ENCODE measurements at places on chromosomes 5 and 9.

DNA sequence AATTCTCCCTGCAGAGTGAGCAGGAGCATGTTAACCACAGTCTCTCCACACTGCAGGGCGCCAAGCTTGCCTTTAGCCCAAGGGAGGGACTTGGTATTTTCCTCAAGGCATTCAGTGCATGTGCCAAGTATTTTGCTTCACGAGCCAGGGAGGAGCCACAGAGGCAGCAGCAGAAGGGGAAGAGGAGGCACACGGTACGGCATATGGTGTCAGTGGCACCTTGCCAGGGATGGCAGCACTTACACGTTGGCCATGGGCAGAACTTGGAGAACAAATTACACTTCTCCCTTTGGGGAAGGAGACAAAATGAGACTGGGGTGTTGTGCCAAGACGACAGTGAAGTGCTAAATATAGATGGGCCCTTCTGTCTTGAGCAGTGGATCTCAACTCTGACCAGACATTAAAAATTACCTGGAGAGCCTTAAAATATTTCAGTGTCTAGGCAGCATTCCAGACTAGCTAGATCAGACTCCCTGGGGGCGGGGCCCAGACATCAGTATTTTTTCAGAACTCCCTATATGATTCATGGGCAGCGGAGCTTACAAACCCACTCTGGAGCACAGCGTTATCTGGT is 155.8 kb downstream of the DRD1 start:
- DNase-seq: peak; percentile 84

- no peak for DNase-seq
These were observed 674 bp upstream of the TNFSF15 start for GRCh38 chr9:114806526-114806900.

DNA sequence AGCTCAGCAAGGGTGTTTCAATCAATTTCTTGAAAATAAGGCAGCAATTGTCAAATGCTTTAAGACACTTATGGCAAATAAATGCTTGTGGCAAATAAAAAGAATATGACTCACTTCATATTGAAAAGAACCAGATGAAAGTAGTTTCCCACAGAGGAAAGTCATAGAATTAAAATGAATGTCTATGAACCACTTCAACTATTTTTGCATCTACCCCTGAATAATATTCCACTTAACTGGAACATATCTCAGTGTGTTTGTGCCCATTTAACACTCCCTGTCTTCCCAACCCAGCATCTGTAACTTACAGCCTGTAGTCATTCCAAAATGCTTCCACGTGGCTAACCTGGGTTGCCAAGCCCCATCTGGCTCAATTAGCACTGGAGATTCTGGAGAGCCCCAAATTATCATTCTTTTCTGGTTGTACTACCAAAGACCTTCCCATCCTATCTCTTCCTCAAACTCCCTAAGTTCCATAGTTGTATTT is 84.7 kb downstream of the FEM1C start:
- no peak for DNase-seq

- no peak for DNase-seq
These were observed 229.3 kb upstream of the CTNND2 start for GRCh38 chr5:12133520-12133919.

DNA sequence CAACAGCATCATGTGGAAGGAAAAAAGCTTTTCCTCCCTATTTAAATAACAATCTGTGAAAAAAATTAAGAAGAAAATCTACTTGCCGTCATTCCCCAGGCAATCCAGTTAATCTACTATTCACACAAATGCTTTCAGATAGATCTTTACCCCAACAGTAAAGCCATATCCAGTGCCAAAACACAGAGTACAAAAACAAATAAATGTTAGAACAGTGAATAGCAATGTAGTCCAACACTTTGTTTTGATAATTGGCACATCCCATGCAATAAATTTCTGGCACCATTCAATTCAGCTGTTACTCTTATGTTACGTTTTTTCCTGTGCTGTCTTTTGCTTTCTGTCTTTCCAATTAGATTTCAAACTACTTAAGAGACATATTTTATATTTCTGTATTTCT is 2245.5 kb upstream of the WWC1 start:
- DNase-seq: no peak

GRCh38 chr5:108481355-108481931 is 99.5 kb upstream of the FBXL17 start:
- peak; percentile 43 for DNase-seq

- DNase-seq: no peak
These were observed 79.2 kb upstream of the HSPA9 start for GRCh38 chr5:138654281-138654867.

DNA sequence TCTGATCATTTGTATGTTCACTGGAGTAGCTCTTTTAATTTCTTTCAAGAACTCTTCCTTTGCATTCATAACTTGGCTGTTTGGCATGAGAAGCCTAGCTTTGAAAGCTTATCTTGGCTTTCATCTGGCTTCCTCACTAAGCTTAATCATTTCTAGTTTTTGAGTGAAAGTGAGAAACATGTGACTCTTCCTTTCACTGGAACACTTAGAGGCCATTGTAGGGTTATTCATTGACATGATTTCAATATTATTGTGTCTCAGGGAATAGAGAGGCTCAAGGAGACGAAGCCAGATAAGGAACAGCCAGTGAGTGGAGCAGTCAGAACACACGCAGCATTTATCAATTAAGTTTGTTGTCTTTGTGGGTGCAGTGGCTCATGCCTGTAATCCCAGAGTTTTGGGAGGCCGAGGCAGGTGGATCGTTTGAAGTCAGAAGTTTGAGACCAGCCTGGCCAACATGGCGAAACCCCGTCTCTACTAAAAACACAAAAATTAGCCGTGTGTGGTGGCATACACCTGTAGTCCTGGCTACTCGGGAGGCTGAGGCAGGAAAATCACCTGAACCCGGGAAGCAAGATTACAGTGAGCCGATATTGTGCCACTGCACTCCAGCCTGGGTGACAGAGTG is 98.3 kb downstream of the UGCG start:
- no peak for DNase-seq

GRCh38 chr5:98927989-98928872 is 576 bp downstream of the CHD1 start:
- DNase-seq: no peak

- DNase-seq: peak; percentile 70
These were observed 26.7 kb upstream of the FCN1 start for GRCh38 chr9:134944351-134944802.

- DNase-seq: no peak
These were observed 28.2 kb downstream of the YIPF5 start for GRCh38 chr5:144142139-144142823.

DNA sequence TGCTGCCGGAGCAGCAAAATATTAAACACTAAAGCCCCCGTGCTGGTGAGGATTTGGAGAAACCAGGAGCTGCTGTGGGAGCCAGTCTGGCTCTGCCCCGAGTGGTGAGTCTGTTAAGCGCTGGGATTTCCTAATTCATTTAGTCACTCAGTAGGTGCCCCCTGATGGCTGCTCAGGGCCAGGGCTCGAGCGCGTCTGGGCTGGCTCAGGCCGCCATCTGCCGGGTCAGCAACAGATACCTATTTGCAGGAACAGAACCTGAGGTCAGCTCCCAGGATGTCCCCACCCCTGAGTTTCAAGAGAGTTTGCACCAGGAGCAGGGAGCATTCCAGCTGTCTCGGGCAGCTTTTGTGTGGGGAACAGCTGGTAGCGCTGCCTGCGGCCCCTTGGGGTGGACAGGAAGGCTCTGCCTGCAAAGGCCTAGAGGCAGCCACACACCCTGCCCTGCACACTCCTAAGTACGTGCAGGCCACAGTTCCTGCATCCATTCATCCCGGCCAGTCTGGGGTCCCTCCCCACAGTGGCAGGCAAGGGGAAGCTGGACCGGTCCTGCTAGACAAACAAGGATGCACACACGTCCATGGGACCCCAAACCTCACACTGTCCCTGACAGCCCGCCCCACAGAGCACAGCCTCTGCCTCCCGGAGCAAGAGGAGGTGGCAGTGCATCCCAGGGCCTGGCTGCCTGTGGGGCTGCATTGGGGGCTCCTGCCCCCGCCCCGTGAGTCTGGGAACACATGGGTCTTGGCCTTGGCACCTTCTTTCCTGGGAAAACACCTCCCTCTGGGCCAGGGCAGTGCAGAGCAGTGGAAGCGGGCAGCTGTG is 83.7 kb downstream of the ADAMTS2 start:
- DNase-seq: no peak

- no peak for DNase-seq
These were observed 212.1 kb downstream of the ARL15 start for GRCh38 chr5:54098267-54098666.

GRCh38 chr9:82418334-82418733 is 429.8 kb downstream of the SPATA31D1 start:
- no peak for DNase-seq

DNA sequence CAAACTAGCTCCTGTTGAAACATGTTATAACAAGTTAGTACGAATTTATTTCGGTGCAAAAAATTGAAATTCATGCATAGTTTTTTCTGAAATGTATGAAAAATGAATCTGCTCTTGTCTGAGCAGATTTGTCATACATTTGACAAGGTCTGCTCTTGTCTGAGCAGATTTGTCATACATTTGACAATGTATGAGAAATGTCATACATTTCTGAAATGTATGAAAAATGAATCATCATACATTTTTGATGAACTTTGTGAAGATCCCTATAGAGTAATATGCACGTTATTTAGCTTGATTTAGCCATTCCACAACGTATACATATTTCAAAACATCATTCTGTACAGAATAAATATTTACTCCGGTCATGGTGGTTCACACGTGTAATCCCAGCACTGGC is 85.9 kb upstream of the PARP8 start:
- DNase-seq: no peak

DNA sequence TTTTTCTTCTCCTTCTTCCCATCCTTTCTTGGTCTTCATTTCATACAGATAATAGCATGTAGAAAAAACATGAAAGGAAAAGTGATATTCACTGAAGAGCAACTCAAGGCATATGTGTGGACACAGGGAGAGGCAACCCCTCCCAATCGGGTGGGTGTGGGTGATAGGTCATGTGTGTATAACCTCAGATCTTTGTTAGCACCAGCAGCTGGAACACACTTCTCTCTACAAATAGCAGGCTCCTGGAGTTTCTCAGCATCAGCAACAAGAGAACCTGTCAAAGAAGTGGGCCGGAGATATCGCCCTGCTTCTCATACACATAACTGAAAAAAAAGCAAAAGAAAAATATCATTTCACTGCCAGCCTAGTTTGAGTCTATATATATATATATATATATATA is 426.4 kb downstream of the DTWD2 start:
- no peak for DNase-seq

DNA sequence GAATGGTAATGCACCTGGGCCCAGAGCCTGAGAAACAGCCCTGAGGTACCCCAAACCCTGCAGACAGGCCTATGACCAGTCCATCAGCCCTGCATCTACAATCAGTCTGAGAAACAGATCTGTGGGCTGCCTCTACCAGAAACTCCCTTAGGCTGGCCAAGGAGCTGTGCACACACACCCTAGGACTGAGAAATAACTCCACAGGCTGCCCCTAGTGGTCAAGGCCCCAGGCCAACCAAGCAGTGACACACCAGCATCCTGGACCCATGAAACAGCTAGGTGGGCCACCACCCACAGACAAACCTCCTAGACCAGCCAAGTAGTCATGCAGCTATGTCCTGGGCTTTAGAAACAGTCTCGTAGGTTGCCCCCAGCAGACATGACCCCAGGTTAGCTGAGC is 253.6 kb upstream of the VLDLR start:
- no peak for DNase-seq

- DNase-seq: no peak
These were observed 46.2 kb downstream of the FRMD3 start for GRCh38 chr9:83491995-83492394.

DNA sequence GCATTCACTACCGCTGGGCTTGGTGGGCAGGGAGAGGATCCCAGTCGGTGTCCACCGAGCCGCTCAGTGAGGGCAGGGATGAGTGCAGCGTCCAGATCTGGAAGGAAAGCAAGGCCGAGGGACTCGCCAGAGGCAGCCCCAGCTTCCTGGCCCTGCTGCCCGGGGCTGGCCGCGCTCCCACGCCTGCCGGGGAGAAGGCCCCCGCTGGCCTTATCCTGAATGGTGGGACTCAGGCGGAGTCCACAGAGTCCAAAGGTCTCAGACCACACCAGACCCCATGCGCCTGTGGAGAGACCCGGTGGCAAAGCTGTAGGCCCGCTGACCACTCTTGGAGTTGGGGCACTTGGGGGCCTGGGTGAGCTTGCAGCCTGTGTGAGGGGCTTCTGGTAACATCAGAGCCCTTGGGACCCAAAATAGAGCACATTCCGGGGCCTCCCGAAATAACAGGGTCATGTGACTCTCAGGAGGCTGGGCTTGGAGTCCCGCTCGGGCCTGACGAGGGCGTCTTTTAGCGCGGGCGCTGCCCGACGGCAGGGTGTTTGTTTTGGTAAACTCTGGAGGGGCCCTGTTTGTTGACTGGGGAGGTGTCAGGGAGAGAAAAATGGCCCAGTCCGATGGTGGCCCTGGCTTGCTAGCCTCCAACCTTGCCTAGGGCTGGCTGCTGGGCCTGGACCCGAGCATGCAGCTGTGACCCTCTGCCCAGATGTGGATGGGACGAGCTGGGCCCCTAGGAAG is 2.8 kb downstream of the RXRA start:
- no peak for DNase-seq

Data from NCI-H2171 (cell line).